Natural killer cell (primary cell): ENCODE measurements at places on chromosomes 5 and 9. TPM values are rescaled to one million over a fixed set of nuclear protein-coding genes. Genes with fewer than 3 reads are reported as not detected.

Gene ADAMTS16
- not detected for total RNA-seq

DNA sequence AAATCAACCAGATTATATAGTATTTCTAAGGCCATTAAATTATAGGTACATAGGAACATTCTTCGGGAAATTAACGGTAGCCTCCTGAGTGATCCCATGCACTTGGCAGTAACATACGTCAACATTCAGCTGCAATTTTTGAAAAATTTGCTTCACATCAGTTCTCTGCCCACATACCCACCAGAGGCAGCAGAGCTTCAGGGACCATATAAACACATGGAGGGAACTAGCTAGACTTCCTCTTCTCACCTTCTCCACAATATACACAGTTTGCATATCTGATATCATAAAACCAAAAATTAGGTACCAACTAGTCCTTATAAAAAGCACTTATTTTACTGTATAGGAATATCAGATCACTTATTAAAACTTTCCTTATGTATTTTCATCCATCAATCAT lies 4.8 kb downstream of the PSIP1 start:
- H3K4me3 ChIP-seq = no peak overlapping the region
- no peaks in the 10 kb centered on the region for H3K27me3 ChIP-seq
- H3K36me3 ChIP-seq = peaks cover 33% of the 10 kb centered on the region
- H3K27ac ChIP-seq = no peak overlapping the region
- peaks cover 3% of the 10 kb centered on the region for H3K4me1 ChIP-seq
- peak; percentile 36 for DNase-seq

DNA sequence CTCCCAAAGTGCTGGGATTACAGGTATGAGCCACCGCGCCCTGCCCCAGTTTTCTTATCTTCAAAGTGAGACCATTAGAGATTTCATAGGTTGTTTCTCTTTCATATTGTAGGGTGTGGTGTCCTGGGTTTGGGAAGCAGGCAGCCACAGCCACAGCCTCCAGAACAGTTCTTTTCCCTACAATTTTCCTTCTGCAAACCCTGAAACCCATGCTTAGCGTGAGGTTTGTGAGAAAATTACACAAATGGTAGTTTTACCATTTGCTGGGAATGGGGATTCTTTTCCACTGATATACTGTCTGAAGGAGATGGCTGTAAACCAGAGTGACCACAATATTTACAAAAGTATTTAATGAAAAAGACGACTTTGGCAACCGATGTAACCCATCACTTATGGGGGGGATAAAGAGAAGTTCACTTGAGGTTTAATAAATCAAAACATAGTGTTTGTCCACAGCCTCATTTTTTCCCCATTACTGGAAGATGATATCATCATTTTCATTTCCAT lies 26.7 kb upstream of the ECM2 start:
- H3K27ac ChIP-seq = no peak overlapping the region
- no peak for DNase-seq
- H3K27me3 ChIP-seq = no peaks in the 10 kb centered on the region
- no peaks in the 10 kb centered on the region for H3K4me1 ChIP-seq

Gene OSTF1
- total RNA-seq = 187 TPM
